ENCODE measurements at places on chromosomes 2 and 18.
A peak's percentile ranks its signal among the peaks of the same experiment; 100 is the strongest.

GRCh38 chr2:189293164-189293563, 113.6 kb upstream of the COL5A2 start:
- DNase-seq = no peak

DNA sequence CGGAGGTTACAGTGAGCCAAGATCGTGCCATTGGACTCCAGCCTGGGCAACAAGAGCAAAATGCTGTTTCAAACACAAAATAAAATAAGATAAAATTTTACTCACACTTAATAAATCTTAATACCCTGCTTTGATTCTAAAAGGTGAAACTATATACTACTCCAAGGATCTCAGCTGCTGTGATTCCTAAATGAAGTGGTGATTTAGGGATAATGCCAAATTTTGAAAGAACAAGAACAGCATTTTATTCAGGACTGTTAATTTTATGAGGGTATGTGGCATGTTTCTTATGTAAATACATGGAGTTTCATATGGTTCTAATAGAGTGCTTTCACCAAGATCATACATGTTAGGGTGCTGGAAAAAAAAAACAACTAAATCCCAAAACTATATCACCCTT, 199.7 kb upstream of the PID1 start:
- no peak for DNase-seq

GRCh38 chr2:8581234-8581561, 100.7 kb upstream of the ID2 start:
- no peak for DNase-seq

- no peak for DNase-seq
Observed at GRCh38 chr2:69213782-69214181, 173.2 kb downstream of the GFPT1 start.

- DNase-seq = no peak
Observed at GRCh38 chr2:6574121-6574520, 291.6 kb downstream of the CMPK2 start.

- DNase-seq = no peak
Observed at GRCh38 chr18:11577271-11578112, 31.9 kb upstream of the SLC35G4 start.

DNA sequence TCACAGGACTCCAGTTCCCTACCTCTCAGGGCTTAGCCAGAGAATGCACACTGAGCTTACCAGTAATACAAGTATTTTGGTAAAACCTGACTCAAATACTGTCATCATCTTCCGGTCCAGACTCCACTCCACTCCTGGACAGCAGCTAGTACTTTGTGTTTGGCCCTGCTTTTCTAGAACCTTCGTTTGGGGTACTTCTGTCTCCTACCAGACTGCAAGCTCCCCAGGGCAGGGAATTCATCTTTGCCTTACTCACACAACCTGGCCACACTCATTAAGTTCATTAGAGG, 108.9 kb upstream of the CDC42EP3 start:
- DNase-seq = no peak

DNA sequence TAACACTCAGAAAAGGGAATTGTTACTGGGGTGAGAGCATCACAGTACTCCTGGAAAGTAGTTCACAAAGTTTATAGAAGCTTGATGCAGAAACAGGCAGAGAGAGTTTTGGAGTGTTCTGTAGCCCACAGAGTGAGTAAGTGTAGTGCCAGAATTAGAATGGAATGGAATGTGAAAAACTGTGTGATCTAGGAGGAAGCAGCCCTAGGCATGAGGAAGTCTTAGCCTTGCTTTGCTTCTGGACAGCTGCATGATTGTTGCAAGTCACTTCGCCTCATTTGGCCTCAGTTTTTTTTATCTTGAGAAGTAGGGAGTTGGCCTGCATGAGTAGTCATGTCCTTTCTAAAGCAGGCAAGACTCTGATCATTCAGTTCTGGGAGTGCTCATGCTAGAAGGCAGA, 10.9 kb downstream of the SERPINB12 start:
- no peak for DNase-seq

- DNase-seq = no peak
Observed at GRCh38 chr2:132252894-132253264, 91.1 kb upstream of the ANKRD30BL start.

- no peak for DNase-seq
Observed at GRCh38 chr2:228927028-228928010, 343.8 kb downstream of the PID1 start.

DNA sequence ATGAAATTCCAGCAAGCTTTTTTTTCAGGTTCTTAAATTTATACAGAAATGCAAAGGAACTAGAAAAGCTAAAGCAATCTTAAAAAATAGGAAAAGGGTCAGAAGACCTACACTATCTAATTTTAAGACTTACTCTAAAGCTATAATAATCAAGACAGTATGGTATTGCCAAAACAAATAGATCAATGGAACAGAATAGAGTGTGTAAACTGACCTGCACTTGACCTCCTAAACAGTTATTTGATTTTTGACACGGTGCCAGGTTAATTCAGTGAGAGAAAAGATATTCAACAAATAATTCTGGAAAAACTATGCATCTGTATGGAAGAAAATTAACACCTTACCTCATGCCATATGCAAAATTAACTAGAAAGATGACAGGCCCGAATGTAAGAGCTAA, 73.6 kb downstream of the OLA1 start:
- no peak for DNase-seq

- DNase-seq = no peak
Observed at GRCh38 chr2:155947069-155947468, 385.5 kb downstream of the NR4A2 start.

- no peak for DNase-seq
Observed at GRCh38 chr2:192675681-192676080, 480.9 kb upstream of the TMEFF2 start.

- DNase-seq = peak; percentile 66
Observed at GRCh38 chr2:74497777-74498499, 1.5 kb downstream of the LBX2 start.

DNA sequence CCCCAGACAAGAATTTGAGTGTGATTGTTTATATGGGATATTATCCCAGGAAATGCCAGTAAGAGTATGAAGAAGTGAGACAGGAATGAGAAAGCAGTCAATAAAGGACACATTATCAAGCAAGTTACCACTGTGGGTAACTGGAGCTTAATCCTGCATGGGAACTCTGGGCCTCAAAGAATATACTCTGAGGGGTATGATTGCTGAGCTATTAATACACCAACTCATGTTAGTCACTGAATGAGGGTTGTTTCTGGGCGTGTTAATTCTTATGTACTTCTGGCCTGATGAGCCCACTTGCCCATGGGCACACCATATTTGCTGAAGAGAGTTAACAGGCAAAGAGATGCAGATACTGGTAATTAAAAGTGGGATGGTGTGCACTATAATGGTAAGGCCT, 26.6 kb upstream of the PAIP2B start:
- DNase-seq = no peak

GRCh38 chr2:178858896-178859625, 51.8 kb upstream of the TTN start:
- no peak for DNase-seq

GRCh38 chr2:176081837-176082524, 1.8 kb downstream of the EVX2 start:
- DNase-seq = no peak

GRCh38 chr18:70420146-70420898, 131.5 kb downstream of the SOCS6 start:
- no peak for DNase-seq

DNA sequence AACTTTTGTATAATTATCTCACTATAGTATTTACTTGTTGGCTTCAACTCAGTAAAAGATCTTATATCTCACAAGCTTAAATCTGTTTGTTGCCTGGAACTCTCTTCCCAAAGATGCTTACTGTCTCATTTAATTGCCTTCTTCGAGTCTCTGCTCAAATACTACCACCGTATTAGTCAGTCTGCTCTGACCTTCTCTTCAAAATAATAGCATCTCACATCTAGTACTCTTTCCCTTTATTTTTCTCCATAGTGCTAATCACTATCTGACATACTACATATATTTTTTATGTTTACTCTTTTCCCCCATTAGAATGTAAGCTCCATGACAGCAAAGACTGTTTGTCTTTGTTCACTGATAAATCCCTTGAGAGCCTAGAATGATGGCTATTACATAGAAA, 10.6 kb upstream of the MPP4 start:
- DNase-seq = no peak

DNA sequence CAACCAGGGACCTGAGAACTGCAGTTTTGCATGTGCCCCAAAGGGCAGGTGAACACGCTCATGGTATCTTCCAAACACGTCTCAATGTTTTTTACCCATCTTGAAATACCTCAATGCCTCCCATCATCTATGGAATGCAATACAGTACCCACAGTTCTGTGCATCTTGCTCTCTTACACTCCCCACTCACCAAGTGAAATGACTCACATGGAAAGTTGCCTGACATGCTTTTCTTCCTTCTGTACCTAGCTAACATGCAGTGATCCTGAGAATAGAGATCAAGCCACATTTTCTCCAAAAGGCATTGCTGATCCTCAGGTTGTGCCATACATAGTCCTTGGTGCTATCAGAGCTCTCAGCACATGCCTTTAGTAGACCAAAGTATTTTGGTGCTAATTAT, 373.9 kb downstream of the GPD2 start:
- no peak for DNase-seq

DNA sequence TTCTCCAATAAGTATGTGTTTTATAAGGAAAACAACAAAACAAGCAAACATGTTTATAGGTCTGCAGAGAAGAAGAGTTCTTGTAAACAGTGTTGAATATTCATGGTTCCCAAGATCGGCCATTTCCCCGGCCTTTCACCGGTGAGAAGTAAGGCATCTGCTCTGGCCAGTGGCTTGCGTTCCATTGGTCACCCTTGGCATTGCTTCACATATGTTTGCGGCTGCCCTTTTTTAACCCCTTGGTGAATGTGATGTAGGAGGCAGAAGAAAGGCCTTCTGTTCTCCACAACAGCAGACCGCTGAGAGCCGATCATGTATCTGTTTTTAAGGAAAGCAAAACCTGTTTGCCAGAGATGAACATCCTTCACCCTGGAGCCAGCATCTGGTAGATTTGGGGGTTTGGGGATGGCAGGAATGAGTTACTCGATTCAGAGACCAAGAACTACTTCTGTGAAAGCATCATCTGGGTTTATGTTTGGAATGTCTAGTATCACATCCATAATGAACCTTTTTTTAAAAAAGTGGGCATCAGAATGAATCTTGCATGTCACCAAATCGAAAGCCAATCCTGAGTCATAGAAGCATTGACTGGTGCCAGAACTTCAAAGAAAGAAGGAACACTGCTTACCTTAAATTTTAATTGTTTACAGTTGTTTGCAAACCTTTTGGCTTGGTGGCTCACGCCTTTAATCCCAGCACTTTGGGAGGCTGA, 112.3 kb downstream of the AGAP1 start:
- DNase-seq = no peak

DNA sequence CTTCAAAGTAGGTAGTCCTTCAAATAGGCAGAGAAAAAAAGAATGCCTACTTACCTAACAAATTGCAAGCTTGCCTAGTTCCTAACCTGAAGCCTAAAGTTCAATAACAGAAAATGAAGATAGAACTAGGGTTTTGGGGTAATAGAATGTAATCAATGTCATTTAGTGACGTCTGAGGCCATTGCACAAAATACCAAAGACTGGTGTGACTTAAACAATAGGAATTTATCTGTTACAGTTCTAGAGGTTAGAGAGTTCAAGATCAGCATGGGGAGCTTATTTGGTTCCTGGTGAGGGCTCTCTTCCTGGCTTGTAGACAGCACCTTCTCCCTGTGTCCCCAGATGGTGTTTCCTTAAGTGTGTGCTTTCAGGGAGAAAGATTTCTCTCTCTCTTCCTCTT, 4.7 kb upstream of the NPC1 start:
- no peak for DNase-seq

DNA sequence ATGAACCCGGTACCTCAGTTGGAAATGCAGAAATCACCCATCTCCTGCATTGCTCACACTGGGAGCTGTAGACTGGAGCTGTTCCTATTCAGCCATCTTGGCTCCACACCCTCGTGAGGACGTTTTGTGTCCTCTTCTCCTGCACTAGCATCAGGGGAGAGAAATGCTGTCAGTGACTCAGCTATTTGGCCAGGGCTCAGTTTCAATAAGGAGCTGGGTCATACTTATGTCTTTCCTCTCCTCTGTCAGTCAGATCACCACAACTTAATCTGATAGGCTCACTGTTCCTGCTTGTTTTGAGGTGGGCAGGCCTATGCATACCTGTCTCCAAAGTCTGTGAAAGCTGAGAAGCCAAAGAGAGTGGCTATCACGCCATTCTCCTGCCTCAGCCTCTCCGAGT, 921.2 kb downstream of the DCC start:
- no peak for DNase-seq

GRCh38 chr2:180519276-180519675, 461.1 kb upstream of the UBE2E3 start:
- DNase-seq = no peak

- no peak for DNase-seq
Observed at GRCh38 chr18:32974421-32975162, 201.8 kb upstream of the KLHL14 start.

Measured in stimulated activated CD8-positive, alpha-beta memory T cell treated with anti-CD3 and anti-CD28 coated beads, Interleukin-4, amount 100 ng/mL, for 48 hours (primary cell).